Left renal pelvis (tissue), 4 donors: ENCODE measurements at places on chromosomes 7 and 10. TPM values are rescaled to one million over a fixed set of nuclear protein-coding genes. Genes with fewer than 3 reads are reported as not detected.

- no peak for DNase-seq
Observed at GRCh38 chr7:7720750-7721621, 2.6 kb upstream of the RPA3 start.

GRCh38 chr7:46009211-46009610, 88.1 kb upstream of the IGFBP3 start:
- no peak for DNase-seq

GRCh38 chr7:86785641-86786040, 141.9 kb downstream of the GRM3 start:
- no peak for DNase-seq

- no peak for DNase-seq
Observed at GRCh38 chr10:84695902-84696301, 367.5 kb downstream of the CCSER2 start.

DNA sequence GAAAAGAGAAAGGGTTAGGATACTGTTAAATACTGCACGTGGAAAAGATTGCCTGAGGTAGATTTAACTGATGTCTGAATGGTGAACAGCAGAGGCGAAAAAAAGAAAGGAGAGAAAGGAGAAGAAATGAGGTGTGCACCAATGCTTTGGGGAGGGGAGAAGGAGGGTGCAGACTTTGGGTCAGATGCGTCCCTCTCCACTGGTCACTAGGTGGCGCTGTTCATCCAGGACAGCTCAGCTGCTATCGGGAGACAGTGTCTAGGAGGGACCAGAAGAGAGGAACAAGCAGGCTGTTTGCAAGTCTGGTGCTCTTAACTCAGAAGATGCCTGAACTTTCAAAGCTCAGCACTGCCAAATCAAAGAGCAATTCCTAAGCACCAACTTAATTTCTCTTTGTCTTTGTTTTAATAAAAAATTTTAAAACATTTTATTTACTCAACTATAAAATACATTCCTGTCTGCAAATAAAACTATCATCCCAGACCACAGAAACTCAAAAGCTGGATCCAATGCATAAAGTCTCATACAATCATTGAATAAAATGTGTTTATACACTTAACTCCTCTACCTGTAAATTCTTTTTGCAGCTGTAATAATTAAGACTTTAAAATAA, 83.9 kb upstream of the PDLIM1 start:
- peak; percentile 56 for DNase-seq

GRCh38 chr7:51012569-51013217, 230.0 kb upstream of the GRB10 start:
- DNase-seq, result no peak

GRCh38 chr10:30387646-30388243, 38.7 kb upstream of the MTPAP start:
- DNase-seq, result no peak

DNA sequence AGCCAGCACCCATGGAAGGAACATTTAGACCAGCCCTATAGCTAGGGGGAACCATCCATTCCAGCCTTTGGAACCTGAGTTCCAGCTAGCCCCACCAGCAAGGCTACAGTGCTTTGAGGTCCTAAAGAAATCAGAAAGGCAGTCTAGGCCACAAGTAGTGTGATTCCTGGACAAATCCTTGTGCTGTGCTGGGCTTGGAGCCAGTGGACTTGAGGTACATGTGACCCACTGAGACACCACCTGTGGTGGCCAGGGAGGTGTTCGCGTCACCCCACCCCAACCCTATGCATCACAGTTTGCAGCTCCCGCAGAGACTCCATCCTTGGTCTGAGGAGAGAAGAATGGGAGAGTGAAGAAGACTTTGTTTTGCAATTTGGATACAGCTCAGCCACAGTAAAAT, 31.8 kb downstream of the ZNF277 start:
- DNase-seq, result no peak

DNA sequence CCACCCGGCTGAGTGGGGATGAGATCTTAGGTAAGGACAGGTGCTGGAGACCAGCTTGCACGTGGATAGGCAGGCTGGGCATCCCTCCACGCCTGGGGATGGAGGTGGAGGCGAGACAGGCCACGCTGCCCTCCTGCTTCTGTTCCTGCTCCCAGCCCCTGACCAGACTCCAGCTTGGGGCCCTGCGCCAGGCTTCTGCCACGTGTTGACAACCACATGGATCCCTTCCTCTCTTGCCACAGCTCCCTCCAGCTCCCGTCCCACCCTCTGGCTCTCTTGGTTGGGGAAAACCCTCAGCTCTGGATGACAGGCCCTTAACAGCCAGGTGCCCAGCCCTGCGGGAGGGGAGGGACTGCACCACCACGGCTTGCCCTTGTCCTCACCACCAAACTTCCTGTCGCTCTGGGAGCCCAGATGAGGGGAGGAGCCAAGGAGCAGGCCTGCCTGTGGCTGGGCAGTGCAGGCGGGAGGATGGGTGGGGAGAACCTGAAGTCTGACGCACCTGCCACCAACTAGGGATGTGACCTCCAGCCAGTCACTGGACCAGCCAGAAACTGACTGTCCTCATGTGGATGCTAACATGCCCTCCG, 36.0 kb downstream of the KCNH2 start:
- DNase-seq, result no peak

- no peak for DNase-seq
Observed at GRCh38 chr7:101140339-101140699, 13.4 kb downstream of the SERPINE1 start.

DNA sequence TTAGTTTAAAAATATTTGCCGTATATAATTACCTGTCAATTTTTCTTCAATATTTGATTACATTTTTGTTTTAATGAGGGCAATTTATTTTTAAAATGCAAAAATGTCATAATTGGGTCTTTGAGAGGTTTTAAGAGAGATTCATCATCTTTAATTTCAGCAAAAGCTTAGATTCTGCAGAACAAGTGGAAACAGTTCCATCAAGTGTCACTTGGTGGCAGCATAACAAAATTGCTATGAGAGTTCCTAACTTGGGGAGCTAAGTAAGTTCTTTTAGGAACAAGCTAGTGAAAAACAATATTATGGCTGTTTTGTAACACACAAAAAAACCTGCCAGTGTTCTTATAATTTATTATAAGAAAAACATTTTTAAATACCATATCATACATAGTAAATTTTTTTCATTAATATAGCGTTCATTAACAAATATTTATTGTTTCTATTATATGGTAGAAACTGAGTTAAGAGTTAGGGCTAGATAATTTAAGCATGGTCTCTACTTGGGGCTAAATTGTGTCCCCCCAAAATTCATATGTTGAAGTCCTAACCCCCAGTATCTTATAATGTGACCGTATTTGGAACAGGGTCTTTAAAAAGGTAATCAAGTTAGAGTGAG, 155.2 kb downstream of the MAGI2 start:
- DNase-seq, result no peak

DNA sequence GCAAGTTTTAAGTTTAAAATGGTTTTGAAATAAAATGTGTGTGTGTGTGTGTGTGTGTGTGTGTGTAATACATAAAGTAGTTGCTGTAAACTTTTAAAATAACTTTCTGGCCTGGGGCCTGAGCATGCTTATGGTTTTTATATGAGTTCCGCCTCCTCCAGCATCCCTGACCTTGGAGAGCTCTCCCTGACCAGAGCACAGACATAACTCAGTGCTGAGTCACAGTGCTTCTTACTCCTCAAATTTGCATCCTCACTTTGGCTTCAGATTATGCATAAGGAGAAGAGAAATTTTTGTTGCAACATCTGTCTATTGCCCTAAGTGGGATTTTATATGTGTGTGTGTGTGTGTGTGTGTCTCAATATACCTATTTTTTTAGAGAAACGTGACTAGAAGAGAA, 200.8 kb downstream of the ELMO1 start:
- DNase-seq, result no peak

- no peak for DNase-seq
Observed at GRCh38 chr10:49321021-49321420, 22.1 kb downstream of the C10orf71 start.

- DNase-seq, result peak; percentile 58
Observed at GRCh38 chr7:128084896-128085608, 53.8 kb upstream of the LRRC4 start.

DNA sequence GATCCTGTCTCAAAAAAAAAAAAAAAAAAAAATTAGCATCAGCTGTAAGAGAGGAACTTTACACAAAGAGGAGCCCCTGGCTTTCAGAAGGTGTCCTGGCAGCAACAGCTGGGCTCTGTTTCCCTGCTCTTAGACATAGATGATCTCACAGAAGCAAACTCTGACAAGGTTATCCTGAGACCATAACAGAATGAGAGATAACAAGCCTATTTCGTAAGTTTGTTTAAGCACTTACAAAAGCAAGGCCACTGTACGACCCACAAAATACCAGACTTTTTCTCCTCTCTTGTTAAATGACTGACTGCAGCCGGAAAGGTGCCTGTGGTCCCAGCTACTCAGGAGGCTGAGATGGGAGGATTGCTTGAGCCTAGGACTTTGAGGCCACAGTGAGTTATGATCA, 33.3 kb upstream of the OTUD1 start:
- no peak for DNase-seq

GRCh38 chr10:51479711-51480110, 219.7 kb downstream of the CSTF2T start:
- DNase-seq, result no peak

GRCh38 chr10:30154561-30154960, 95.2 kb upstream of the JCAD start:
- DNase-seq, result no peak

GRCh38 chr10:113108948-113109347, 158.9 kb downstream of the TCF7L2 start:
- no peak for DNase-seq

DNA sequence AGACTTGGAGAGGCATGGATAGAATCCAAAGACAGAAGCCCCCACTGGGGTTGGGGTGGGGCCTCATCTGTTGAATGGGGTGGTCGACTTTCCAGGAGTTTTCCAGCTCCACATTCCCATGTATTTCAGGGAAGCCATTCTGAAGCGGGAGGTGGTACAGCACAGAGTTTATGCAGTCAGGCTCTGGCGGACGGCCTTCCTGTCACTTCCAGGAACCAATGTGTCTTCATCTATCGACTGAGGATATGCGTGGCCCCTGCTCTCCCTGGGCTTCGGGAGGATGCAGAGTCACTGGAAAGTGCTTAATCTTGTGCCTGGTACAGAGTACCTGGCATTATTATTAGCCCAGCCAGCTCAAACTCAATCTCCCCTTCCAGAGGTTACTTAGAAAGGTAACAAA, 26.3 kb downstream of the DOCK1 start:
- no peak for DNase-seq

GRCh38 chr7:108257954-108258353, 127.8 kb upstream of the LAMB4 start:
- no peak for DNase-seq

GRCh38 chr7:74365322-74366022, 76.3 kb downstream of the CLIP2 start:
- no peak for DNase-seq

DNA sequence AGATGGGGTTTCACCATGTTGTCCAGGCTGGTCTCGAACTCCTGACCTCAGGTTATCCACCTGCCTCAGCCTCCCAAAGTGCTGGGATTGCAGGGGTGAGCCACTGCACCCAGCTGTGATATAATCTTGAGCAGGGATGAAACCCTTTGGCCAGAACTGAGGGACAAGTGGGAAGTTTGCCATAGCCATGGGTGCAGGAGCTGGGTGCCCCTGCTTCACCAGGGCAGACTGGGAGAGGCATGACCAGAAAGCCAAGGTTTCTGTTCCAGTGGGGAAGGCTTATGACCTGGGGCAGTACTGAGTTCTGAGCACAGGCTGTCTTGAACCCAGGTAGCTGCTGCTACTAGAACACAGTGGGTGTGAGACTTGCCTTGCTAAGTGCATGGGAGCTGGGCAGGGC, 40.5 kb upstream of the CDK13 start:
- no peak for DNase-seq

GRCh38 chr7:22979251-22979650, 34.7 kb downstream of the HYCC1 start:
- no peak for DNase-seq

DNA sequence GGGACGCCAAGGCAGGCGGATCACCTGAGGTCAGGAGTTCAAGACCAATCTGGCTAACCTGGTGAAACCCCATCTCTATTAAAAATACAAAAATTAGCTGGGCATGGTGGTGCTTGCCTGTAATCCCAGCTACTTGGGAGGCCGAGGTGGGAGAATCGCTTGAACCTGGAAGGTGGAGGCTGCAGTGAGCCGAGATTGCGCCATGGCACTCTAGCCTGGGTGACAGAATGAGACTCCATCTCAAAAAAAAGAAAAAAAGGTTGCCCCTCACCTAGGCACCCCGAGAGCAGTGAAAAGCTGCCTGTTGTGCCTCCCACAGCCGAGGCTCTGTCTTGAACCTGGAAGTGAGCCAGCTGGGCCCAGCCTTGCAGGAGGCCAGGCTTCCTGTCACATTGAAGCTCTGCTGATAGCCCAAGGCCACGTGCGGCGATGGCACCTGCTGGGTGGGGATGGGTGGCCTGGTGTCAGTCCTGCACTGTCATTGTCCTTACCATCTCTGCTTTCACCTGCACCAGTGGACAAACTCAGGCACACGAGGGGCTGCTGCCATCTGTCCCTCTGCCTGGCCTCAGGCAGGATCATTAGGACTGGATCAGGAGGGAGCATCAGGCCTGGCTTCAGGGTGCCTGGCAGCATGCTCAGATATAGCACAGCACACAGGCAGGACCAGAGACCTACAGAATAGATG, 37.8 kb downstream of the DNAJB12 start:
- DNase-seq, result no peak

The CALML3 gene
- polyA plus RNA-seq, result not detected

The NPC1L1 gene
- 2.2 TPM for polyA plus RNA-seq

The GATA3 gene
- polyA plus RNA-seq, result 82.0 TPM

The OPALIN gene
- polyA plus RNA-seq, result not detected

The PHYHIPL gene
- polyA plus RNA-seq, result 17.6 TPM

The NUTM2D gene
- polyA plus RNA-seq, result 7.6 TPM

The TWIST1 gene
- 8.4 TPM for polyA plus RNA-seq

The BCAP29 gene
- 45.9 TPM for polyA plus RNA-seq

The ANKRD61 gene
- 1.4 TPM for polyA plus RNA-seq

The PGAM2 gene
- polyA plus RNA-seq, result 1.6 TPM

The AUTS2 gene
- polyA plus RNA-seq, result 69.8 TPM

The LRRC18 gene
- not detected for polyA plus RNA-seq

The ADARB2 gene
- polyA plus RNA-seq, result 1.5 TPM

The CXCL12 gene
- 489 TPM for polyA plus RNA-seq
